ENCODE measurements at places on chromosomes 13 and 19.

GRCh38 chr19:22144394-22144793, 52.4 kb downstream of the ZNF676 start:
- no peak for DNase-seq

- no peak for DNase-seq
Measured at GRCh38 chr19:926323-926588, 421 bp downstream of the ARID3A start.

DNA sequence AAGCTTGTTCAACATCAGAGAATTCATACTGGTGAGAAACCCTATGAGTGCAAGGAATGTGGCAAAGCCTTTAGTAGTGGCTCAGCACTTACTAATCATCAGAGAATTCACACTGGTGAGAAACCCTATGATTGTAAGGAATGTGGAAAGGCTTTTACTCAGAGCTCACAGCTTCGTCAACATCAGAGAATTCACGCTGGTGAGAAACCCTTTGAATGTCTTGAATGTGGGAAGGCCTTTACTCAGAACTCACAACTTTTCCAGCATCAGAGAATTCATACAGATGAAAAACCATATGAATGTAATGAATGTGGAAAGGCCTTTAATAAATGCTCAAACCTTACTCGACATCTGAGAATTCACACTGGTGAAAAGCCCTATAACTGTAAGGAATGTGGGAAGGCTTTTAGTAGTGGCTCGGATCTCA, 25.2 kb downstream of the ZNF383 start:
- DNase-seq = no peak

GRCh38 chr13:90883592-90883991, 463.9 kb upstream of the MIR17HG start:
- DNase-seq = no peak

DNA sequence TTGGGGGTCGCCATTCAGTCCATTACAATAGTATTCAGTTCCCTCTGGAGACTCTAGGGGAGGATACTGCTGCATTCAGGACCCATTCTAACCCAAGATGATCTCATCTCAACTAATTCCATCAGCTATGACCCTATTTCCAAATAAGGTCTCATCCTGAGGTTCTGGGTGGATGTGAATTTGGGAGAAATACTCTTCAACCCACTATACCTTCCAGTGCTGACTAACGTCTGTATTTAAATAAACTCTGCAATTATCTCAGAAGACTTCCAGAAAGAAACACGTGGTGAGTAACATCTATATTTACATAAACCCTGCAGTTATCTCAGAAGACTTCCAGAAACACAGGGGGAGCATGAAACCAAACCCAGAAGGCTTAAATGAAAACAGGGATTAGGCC, 1300.7 kb downstream of the PCDH9 start:
- no peak for DNase-seq

- DNase-seq = no peak
Measured at GRCh38 chr19:1580957-1581356, 11.7 kb downstream of the MBD3 start.

DNA sequence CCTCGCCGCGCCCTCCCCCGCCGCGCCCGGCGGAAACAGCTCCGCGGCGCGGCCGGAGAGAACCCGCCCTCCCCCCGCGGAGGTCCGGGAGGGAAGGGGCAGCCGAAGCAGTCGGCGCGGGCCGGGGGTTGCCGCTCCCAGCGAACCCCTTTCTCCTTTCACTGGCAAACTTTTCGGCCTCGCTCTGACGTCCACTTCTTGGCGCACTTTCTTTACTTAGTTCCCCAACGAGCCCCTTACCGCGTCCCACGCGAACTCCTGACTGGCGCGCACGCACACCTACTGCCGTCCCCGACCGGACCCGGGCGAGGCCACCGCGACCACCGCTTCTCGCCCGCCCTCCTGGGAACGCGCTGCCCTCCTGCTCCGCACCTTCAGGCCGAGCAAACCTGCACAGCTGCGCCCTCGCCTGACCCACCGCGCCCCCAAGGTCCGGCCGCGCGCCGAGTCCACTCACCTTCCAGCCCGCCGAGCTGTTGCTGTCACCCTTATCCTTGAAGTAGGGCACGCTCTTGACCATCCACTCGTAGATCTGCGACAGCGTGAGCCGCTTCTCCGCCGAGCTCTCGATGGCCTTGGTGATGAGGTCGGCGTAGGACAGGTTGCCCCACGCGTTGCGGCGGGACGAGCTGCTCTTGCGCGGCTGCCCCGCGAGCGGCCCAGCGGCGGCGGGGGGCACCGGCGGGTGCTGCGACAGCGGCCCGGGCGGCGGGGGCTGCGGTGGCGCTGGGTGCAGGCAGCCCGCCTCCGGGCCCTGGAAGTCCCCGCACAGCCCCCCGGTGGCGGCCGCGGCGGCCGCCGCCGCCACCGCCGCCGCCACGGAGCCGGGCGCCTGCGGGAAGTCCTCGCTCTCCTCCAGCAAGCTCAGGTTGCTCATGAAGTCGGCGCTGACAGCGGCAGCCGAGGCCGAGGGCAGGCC, 1.1 kb downstream of the FOXO1 start:
- DNase-seq = no peak
